ENCODE measurements at places on chromosomes 16 and 17.

DNA sequence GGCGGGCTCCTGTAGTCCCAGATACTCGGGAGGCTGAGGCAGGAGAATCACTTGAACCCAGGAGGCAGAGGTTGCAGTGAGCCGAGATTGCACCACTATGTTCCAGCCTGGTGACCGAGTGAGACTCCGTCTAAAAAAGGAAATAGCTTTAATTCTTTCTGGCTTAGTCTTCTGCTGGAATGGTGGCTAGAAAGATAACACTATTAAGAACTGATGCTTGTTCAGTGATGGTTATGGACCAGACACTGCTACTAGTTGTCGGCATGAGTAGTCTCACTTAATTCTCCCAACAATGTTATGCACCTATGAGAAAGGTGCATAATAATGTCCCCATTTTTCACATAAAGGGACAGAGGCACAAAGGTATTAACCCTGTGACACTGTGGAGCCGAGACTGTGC, 188.7 kb downstream of the HS3ST3A1 start:
- DNase-seq, result no peak

- no peak for DNase-seq
Observed at GRCh38 chr17:66966298-66966697, 1.8 kb downstream of the CACNG4 start.

DNA sequence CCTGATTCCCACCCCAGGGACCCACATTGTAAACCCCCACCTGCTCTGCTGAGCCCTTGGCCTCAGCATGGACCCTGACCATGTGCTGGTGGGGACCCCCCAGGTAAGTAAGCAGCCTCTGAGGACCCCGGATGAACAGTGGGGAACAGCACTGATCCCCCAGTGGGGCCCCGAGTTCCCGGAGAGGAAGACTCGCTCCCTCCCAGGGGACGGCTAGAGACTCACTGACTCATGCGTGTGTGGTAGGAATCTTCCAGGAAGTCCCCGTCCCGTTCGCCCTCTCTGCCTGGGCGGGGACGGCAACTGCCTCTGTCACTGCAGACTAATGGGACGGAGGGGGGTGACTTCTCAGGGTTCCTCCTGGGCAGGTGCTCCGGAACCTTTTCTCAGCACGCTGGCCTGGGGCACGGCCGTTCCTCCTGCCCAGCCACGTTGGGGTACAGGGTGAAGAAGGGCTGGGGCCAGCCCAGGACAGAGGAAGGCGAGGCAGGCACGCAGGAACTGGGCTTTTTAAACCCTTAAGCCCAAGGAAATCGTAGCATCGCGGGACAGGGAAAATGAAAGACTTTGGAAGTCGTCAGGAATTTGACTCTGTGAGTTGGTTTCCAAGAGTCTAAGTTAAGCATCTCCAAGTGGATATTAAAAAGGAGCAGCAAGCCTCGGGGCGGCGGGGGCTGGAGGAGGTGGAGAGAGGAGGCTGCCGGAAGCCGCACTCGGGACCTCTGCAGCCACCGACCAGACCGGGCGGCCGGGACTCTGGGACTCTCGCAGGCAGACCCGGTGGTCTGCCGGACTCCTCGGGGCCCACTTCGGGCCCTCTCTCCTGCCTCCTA, 178.7 kb downstream of the SEC14L1 start:
- DNase-seq, result peak; percentile 95

DNA sequence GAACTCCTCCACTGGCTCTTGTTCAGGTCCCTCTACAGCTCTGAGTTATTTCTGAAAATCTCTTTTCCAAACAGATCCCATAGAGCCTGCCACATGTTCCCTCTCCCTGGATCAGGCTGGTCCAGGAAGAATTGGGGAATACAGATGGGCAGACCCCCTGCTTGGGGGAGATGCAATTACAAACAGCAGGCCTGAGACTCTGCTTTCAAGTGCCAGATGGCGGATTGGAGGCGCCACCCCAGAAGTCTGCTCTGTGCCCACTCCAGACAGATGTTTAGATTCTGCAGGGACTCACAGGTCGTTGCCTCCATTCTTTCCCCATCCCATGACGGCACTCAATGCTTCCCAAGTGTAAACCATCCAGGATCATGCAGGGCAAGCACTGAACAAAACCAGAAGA, 316.6 kb downstream of the SLC39A11 start:
- DNase-seq, result no peak

DNA sequence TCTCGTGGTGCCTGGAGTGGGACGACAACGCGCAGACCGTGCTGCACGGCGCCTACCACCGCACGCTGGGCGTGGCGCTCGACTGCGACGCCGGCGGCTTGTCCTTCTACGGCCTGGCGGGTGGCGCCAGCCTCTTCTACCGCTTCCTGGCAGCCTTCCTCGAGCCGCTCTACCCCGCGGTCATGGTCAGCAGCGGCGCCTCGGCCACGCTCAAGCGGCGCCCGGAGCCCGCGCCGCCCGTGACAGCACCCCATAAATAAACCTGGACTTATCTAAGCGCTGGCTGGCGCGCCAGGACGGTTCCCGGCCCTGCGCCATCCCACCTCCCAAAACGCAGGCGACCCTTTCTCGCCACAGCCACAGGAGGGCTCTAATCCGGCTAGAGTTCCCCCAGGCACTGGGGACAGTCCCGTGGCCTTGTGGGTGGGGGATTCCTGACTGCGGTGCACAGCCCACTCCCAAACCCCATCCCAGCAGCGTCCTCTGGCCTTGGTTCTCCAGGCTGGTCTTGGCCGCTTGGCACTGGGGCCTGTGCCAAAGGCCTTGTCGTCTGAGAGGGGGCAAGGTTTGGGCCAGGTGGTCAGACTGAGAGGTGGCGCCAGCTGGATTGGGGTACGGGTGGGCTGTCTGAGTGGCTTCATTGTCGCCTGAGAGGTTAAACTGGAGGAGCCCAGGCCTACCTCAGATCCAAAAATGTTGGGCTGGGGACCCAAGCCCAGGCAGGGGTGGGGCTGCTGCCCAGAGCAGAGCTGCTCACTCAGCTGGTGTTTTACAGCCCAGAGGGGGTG, 10.1 kb upstream of the SLC16A5 start:
- DNase-seq, result peak; percentile 65

DNA sequence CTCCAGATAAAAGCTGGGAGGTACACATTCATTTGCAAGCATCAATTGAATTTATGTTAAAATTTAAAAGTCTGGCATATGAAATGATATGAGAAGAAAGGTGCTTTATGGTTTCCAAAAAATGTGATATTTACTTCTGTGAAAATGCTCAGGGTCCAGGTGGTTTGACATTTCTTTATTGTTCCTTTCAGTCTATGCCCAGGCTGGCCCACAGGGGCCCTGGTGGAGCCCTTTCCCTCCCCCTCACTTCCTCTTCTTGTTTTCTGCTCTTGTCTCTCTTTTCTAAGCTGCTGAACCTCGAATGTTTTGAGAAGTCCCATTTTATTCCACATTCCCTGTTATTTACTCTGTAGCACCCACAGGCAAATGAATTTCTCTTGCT, 127.8 kb downstream of the HS3ST3B1 start:
- no peak for DNase-seq

DNA sequence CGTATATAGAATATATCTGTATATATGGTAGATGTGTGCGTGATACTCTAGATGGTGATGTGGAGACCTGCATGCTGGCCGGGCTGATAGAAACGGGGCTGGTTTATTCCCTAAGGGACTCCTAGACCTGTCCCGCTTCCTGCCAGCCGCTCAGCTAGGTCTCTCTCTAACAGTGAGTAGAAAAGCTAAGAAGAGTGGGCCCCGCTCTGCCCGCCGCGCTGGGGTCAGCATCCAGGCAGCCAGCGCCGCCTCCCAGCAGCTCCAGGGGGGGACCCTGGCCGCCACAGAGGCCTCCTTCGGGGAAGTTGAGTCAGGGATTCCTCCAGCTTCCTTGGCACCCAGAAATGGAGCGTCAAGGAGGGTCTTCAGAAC, 9.4 kb downstream of the CYGB start:
- DNase-seq, result no peak

DNA sequence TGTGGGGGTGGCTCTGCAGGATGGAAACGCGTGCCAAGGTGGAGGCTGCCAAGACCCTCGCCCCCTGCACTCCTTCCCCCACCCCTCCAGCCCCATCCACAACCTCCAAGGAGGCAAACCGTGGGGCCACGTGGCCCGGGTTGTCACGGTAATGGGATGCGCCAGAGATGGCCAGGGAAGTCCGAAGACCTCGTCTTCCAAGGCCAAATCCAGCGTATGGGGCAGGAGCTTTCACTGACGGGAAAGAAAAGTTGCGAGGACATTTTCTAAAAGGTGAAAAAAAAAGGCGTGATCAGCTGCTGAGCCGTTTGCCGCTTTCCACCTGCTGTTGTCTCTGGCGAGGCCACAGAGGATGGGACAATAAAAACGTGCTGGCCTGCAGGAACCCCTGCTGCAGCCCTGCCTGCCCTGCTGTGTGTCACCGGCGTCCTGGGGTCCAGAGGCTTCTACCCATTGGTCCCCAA, 28.3 kb upstream of the GSE1 start:
- no peak for DNase-seq

- no peak for DNase-seq
Observed at GRCh38 chr16:70752426-70752825, 48.5 kb downstream of the VAC14 start.

- DNase-seq, result no peak
Observed at GRCh38 chr17:55433029-55433628, 11.5 kb upstream of the MMD start.

DNA sequence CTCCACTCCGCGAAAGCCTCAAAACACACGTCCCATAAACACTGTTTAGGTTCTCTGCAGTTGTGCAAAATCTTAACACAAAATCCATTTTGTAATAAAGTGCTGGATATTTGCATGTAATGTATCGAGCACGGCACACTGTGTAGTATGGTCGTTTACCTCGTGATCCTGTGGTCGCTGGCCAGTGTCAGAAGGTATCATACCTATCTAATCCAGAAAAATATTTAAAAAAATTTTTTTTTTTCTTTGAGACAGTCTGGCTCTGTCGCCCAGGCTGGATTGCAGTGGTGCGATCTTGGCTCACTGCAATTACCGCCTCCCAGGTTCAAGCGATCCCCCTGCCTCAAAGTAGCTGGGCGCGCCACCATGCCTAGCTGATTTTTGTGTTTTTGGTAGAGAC, 996 bp downstream of the RPL38 start:
- no peak for DNase-seq

GRCh38 chr17:41544491-41544892, 16.4 kb upstream of the KRT19 start:
- DNase-seq, result no peak

- DNase-seq, result no peak
Observed at GRCh38 chr17:71252436-71252835, 868.4 kb upstream of the SOX9 start.

DNA sequence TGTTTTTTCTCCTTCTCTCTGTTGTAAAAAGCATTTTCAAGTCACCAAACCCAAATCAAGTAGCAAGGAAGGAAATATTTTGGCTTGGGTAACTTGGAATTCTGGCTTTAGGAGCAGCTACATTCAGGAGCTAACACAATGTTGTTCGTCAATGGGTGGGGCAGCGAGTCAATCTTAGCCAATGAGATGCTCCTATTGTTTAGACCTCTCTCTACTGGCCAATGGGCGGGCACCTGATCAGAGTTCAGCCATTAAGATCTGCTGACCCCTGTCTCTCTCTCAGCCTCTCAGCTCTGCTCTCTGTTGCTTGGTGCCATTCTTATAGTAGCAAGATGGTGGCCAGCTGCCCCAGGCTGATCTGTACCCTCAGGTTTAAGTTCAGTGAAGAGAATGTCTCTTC, 83.2 kb downstream of the IRX3 start:
- DNase-seq, result no peak

DNA sequence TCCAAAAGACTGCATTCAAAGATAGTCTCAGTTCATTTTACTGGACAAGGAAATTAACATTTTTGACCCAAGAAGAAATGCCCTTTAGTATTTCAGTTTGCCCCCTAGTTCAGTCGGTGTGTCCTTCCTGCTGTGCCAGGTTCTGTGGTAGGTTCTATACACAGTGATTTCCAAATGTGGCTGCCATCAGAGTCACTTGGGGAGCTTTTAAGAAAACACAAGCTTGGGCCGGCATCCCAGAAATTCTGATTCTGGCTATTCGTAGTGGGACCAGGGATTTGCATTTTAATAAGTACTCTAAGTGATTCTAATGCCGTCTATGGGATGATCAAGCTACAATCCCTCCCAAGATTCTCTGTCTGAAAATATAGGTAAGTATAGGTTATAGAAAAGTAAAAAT, 10.2 kb downstream of the RSPRY1 start:
- no peak for DNase-seq

DNA sequence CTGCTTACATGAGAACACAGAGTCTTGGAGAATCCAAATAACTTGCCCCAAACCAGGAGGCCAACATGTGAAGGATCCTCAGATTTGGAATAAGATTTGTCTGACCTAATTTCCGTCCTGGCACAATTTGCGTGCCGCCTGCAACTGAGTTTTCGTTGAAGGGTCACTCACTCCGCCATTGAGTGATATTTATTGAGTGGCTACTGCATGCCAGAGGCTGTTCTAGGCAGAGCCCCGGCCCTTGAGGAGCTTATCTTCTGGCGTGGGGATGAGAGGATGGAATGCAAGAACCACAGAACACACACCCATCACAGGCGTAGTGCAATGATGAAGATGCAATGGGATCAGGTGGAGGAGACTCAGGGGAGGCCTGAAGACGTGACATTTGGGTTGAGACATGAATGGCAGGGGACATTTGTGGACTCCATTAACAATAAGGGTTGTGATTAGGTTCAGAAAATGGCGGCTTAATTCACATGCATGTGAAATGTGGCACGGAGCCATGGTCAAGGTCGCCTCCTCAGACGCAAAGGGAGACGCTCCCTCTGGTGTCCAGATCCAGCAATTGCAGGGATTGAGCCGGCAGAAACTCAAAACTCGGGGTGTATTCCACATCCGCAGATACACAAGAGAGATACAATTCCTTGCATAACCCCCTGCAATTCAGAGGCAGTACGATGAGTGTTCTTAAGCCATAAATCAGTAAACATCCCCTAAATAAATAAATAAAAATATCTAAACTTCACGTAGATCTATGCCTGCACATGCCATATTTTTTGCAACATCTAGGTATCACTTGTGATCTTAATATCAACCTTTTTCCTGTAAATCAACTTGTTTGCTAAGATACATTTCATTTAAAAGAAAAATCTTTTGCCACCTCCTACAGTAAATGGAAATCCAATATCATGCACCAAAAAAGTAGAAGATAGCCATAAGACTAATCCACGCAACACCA, 57.9 kb upstream of the CACNG4 start:
- DNase-seq, result peak; percentile 71

- no peak for DNase-seq
Observed at GRCh38 chr16:54734156-54734555, 196.5 kb upstream of the IRX5 start.

- no peak for DNase-seq
Observed at GRCh38 chr16:23186171-23186570, 3.6 kb downstream of the SCNN1G start.

GRCh38 chr17:45284176-45285140, 22.6 kb upstream of the SPATA32 start:
- peak; percentile 35 for DNase-seq

GRCh38 chr17:20988896-20989295, 53.9 kb downstream of the USP22 start:
- no peak for DNase-seq

GRCh38 chr16:27736431-27736830, 186.5 kb downstream of the KATNIP start:
- DNase-seq, result no peak

DNA sequence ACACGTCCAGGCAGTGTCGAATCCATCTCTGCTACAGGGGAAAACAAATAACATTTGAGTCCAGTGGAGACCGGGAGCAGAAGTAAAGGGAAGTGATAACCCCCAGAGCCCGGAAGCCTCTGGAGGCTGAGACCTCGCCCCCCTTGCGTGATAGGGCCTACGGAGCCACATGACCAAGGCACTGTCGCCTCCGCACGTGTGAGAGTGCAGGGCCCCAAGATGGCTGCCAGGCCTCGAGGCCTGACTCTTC, 7.2 kb upstream of the CD68 start:
- DNase-seq, result no peak
